ENCODE measurements at places on chromosomes 6 and 20.

DNA sequence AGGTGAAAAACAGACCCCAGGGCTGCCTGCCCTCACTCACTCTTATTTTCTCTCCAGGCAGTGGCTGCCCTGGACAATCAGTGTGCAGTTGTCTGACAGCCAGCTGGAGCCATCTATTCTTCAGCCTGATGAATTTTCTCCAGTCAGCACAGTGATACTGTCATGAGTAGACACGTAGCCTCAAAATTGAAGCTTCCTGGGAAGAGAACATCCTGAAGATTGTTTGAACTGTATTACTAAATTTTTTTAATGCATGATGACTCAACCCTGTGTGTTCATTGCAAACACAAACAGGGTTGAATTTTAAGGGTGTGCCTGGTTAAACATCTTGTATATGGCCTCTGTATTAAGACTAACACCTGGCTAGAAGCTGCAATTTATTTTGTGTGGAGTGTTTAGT lies 49.8 kb upstream of the STXBP5 start:
- no peak for DNase-seq

- no peak for DNase-seq
Observed at GRCh38 chr6:142356201-142356883, 54.5 kb downstream of the ADGRG6 start.

- no peak for DNase-seq
Observed at GRCh38 chr6:114886670-114887436, 544.0 kb upstream of the HS3ST5 start.

DNA sequence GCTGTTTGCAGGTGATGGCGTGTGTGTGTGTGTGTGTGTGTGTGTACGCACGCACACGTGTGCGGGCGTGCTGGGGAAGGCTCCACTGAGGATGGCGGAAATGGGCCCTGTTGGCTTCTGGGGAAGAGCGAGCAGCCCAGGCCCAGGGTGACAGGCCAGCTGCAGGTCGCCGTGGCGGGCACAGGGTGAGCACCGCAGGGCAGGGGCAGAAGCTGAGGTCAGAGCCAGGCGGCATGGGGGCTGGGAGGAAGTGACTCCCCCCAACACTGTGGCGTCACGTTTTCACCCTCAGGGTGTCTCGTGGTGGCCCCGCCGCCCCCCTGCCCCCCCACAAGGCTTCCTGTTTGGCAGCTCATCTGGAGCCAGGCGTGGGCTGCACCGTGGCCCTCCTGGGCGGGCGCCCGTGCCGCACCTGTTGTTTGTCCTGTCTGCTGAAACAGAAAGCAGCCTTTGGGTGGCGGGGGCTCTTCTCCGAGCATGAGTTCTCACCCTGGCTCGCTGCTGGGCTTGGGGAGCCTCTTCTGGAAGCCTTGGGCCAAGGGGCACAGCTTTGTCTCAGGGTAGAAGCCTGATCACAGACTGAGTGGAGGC lies 7.1 kb downstream of the RBM38 start:
- no peak for DNase-seq

- no peak for DNase-seq
Observed at GRCh38 chr20:24781418-24781980, 167.6 kb upstream of the CST7 start.

- peak; percentile 2 for DNase-seq
Observed at GRCh38 chr6:98946879-98947410, 801 bp downstream of the FBXL4 start.

DNA sequence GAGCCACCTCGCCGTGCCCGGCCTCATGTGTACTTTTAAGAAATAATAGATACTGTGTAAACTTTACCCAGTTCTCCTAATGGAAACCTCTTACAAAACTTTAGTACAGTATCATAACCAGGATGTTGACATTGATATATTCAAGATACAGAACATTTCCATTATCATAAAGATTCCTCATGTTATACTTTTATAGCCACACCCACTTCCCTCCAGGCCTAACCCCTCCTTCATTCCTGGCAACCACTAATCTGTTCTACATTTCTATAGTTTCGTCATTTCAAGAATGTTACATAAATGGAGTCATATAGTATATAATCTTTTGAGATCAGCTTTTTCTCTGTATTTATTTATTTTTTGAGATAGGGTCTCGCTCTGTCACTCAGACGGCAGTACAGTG lies 52.6 kb upstream of the SALL4 start:
- DNase-seq, result no peak

DNA sequence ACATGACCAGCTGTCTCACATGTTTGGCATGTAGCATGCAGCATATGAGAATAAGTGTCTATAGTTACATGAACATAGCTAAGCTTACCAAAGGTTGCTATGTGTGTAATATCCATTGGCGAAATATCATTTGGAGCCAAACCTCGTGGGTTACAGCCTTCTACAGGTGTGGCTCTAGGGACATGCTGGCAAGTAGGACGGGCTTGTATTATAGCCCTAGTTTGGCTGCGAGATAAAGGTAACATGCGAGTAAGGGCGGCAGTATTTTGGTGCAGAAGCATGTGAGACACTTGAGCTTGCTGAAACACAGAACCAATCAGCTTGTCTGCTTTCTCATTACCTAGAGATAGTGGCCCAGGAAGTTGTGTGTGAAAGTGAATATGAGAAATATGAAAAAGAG lies 6.5 kb upstream of the ABHD12 start:
- no peak for DNase-seq

DNA sequence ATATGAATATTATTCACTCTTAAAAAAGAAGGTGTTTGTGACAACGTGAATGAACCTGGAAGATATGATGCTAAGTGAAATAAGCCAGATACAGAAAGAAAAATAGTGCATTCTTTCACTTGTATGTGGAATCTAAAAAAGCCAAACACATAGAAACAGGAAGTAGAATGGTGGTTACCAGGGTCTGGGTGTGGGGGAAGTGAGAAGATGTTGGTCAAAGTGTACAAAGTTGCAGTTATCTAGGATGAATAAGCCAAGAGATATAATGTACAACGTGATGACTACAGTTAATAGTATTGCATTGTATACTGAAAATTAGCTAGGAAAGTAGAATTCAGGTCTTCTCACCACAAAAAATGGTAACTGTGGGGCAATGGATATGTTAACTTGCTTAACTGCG lies 151.1 kb upstream of the HCRTR2 start:
- DNase-seq, result no peak

DNA sequence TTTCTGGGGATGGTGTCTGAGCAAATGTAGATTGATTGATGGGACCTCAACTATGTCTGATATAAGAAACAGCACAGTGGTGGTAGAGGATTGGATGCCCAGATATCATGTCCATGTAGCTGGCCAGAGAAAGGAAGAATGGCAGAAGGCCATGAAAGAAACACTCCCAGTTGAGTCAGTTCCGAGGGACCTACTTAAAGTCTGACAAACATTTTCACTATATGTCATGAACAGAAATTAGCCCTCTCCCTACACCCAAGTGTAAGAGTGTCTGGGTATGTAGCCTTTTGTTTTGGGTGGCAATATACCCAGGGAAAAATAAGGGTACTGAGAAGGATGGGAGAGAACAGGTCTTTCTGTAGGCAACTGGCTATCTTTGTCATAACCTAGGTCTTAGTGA lies 434.2 kb downstream of the BCKDHB start:
- no peak for DNase-seq

GRCh38 chr6:54063228-54063539 lies 48.1 kb upstream of the MLIP start:
- no peak for DNase-seq

- no peak for DNase-seq
Observed at GRCh38 chr6:52910091-52910490, 593 bp upstream of the GSTA3 start.

DNA sequence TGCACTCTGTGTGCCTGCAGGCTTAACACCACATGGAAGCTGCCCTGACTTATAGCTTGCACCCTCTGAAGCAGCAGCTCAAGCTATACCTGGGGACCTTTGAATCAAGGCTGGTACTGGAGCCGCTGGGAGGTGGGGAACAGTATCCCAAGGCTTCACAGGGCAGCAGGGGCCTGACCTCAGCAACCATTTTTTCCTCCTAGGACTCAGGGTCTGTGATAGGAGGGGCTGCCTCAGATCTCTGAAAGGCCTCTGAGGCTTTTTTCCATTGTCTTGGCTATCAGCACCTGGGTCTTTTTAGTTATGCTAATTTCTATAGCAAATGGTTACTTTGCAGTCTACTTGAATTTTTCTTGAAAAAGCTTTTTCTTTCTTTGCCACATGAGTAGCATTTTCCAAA lies 80.2 kb upstream of the OPRM1 start:
- DNase-seq, result no peak

- DNase-seq, result no peak
Observed at GRCh38 chr6:82738773-82739172, 326.9 kb downstream of the UBE3D start.

- DNase-seq, result no peak
Observed at GRCh38 chr6:144661116-144661806, 376.1 kb downstream of the UTRN start.

DNA sequence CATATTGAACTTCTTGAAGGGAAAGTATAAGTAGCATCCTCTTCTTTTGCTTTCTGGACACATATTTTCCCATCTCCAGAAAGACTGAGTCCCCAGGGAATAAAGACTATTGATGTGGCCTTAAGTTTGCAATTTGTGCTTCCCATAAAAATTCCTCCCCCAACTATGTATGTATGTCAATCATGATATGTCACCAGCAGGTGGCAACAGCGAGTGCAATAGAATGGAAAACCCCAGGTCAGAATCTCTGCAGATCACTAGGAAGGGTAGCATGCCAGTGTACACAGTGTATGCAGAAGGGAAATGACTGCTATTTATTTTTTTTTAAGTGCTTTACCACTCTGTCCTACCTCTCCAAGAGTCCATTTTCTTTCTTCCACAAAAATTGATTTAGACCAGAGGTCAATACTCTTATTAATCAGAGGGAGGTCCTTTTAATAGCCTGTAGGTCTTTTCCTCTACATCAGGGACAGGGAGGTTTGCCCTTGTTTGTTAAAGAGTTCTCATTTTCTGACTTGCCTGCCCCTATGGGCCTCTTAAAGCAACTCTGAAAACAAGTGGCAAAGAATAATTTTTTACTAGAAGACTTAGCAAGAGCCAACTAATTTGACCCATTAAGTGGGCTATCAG lies 61.4 kb downstream of the BMP2 start:
- peak; percentile 2 for DNase-seq

DNA sequence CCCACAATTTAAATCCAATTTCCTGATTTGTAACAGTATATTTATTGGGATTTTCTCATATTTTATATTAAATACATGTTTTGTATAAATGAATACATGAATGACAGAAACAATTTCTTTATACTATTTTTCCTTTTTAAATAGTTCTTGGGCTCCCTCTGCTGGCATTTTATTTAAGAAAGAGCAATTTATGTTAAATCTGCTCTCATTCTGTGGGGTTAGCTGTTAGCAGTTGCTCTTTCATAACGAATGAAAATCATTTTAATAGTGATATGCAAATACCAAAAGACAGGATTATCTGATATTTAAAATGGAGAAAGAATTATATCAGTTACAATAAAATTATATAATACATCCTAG lies 118.3 kb downstream of the RALGAPA2 start:
- DNase-seq, result no peak

- DNase-seq, result no peak
Observed at GRCh38 chr6:127547215-127547614, 28.1 kb upstream of the MTCL3 start.

DNA sequence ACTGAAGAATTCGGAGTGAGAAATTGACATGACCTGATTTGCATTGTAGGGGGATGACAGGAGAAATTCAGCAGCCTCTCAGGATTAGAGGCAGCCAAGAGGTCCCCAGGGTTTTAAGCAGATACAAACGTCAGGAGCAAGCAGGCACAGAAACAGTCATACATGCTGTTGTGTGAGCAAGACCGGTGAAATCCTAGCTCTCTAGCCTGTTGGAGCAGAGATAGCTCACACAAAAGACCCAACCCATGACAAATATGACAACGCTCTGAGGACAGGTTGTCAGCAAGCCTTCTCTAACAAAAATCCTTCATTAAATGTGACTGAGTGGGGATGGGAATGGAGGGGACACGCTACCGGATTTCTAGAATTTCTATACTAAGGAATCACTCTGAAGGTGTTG lies 23.0 kb upstream of the AKAP12 start:
- no peak for DNase-seq

DNA sequence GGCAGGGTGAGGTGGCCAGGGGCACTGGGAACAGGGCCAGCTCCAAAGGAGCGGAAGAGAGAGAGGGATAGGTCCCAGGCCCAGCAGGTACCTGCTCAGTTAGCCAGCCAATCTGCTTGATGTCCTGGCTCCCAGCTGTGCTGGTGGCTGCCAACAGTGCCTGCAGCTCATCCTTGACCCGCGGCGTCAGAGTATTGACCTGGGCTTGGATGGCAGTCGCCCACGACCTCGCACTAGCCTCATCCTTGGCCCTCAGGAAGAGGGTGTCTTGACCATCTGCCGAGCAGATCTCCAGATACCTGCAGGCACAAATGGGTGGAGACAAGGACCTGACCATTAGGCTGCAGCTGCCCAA lies 11.1 kb upstream of the CDK5RAP1 start:
- DNase-seq, result no peak

GRCh38 chr6:19382676-19383075 lies 454.5 kb upstream of the ID4 start:
- no peak for DNase-seq

DNA sequence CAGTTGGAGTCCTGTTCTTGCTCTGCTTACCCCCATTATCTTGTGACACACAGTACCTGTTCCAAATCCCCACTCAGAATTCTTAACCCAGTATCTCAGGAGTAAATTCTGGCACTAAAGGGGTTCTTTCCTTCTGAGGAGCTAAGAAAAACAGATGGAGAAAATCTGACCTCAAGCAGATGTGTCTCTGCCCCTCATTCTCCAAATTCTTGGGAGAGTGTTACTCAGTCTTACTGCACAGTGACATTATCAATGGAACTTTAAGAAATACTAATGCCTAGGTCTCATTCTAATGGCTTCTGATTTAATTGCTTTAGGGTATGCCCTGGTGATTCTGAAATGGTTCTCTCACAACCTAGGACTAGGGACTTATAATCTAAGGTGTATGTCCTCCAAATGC lies 40.6 kb upstream of the PTPRK start:
- DNase-seq, result no peak

- no peak for DNase-seq
Observed at GRCh38 chr20:41476013-41476441, 109.4 kb upstream of the EMILIN3 start.

GRCh38 chr6:28906669-28907068 lies 17.1 kb downstream of the TRIM27 start:
- DNase-seq, result no peak

DNA sequence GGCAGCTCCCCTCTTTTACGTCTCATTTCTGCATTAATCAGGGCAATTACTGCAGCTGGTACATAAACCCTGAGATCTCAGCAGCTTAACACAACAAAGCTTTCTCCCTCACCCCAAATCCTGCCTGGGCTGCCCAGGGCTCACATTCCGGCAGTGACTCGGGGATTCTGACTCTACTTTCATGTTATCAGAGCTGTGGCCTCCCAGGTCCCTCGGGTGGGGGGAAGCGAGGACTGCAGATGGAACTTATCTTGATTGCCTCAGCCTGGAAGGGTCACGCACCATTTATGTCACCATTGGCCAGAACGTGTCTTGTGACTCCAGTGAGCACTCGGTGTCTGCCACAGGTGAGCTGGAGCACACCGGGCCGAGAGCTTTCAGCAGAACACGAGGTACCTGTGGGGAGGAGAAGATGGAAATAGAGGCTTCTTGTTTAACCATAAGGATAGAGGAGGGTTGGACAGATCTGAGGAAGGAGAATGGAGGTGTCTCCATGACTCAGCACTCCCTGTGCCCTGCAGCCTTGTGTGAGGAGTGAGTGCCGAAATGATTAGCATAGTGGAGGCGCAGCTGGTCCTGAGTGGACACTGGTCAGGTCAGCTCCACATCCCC lies 88.5 kb upstream of the EXOC2 start:
- DNase-seq, result no peak

GRCh38 chr6:156919814-156920369 lies 142.7 kb downstream of the ARID1B start:
- no peak for DNase-seq

GRCh38 chr6:132820629-132821381 lies 6.4 kb downstream of the RPS12 start:
- DNase-seq, result no peak
